ENCODE measurements at places on chromosomes 13 and 19.
A peak's percentile ranks its signal among the peaks of the same experiment; 100 is the strongest.

DNA sequence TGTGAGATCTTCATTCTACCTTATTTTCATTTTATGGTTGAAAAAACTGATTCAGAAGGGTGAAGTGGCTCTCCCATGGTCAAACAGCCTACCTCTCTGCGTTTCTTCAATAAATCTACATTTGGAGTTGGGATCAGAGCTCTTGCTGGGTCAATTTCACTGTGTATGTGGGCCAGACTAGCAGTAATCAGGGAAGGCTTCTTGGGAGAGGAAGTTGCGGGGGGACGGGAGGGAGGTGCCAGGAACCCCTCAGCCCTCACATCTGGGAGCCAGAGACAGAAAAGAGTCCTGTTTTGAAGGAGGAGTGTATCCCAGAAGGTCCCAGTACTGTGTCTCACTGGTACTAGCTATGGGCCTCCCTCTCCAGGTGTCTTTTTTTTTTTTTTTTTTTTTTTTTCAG is 934 bp downstream of the KXD1 start:
- DNase-seq, result no peak

GRCh38 chr19:38970664-38971532 is 4.6 kb downstream of the FBXO17 start:
- DNase-seq, result peak; percentile 11

DNA sequence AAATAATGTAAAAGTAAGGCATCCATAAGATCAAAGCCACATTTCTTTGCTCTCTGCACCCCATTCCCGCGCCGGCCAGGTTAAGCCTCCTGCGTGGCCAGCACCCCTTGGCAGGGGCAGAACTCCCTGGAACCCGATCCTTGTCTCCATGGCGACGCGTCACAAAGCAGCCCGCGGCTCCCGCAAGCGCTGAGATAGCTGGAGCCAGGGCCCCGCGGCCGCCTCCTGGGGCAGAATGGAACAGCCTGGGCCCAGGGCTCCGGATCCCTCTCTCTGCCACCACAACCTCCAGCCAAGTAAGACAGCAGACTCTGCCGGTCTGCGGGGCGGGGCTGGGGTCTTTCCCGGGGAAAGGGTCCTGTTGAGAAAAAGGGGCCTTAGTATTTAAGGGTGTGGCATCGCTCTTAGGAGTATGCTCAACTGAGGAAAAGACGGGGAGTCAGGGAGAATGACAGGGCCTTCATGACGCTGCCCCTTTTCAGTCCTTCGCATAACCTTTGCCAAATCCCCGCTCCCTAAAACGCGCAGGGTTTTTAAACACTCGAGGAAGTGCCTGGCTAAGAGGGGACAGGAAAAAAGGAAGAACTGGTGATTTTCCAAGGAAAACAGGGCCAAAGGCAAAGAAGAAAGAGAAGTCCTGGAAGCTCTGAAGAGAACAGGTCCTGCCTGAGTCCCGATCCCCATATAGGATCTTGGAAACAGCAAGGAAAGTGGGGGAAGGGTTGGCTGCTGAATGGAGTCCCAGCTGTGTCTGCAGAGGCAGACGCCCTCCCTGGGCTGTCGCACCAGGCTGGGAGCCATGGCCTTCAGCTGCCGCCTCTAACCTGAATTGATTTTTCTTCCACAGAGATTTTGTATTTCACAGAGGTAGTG is at the start of gene TEX26:
TSS of gene TEX26 (plus strand) at position 176 of the 873 bp plus-strand sequence. CDS start at position 236, 60 bp downstream.
- no peak for DNase-seq

DNA sequence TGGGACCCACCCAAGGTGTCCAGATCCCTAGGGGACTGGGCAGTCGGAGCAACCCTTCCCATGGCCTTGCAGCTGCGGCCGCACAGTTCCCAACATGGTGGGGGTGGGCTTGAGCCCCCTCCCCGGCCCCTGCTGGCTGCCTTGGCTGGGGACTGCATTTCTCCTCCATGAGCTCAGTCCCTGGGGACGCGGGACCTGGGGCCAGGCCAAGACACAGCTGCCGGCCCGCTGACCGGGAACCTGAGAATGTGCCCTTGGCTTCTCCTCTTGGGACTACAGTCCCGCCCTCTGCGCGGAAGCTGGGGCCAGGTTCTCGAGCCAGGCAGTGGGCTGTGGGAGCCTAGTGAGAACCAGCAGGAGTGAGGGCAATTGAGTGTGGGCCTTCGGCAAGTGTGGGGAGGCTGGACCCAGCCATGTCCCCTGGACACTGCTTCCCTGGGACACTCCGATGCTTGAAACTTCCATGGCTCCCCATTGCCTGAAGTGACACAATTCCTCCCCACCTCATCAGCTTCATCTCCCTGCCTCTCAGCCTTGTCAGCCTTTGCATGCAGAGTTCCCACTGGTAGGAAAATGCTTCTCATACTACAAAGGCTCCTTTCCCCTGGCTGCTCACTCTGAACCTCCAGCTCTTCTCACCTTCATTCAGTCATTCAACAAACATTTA is 13.1 kb upstream of the NOTCH3 start:
- no peak for DNase-seq

- no peak for DNase-seq
These were observed 475.6 kb downstream of the COG6 start for GRCh38 chr13:40130871-40131636.

DNA sequence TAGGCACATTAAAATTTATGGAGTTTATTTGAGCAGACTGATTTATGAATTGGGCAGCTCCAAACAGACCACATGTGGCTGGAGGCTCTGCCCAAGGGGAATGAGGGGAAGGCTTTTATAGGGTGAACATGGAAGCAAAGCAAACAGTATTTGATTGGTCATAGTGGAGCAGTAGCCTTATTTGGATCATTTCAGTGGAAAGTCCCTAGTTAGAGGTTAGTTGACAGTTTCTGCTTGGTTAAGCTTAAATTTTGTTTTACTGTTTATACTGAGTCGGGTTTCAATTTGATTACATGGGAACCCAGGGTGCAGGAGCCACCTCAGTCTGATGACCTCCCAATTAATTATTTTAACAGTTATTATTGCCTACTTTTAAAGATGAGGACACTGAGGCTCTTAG is 140.5 kb downstream of the NDFIP2 start:
- DNase-seq, result no peak

GRCh38 chr13:112957295-112957677 is 11.7 kb upstream of the MCF2L start:
- no peak for DNase-seq

GRCh38 chr13:73000027-73000674 is 58.7 kb upstream of the KLF5 start:
- no peak for DNase-seq

- no peak for DNase-seq
These were observed 4.1 kb upstream of the DLL3 start for GRCh38 chr19:39494661-39495060.

GRCh38 chr19:40416918-40417642 is 3.9 kb upstream of the PRX start:
- DNase-seq, result no peak

DNA sequence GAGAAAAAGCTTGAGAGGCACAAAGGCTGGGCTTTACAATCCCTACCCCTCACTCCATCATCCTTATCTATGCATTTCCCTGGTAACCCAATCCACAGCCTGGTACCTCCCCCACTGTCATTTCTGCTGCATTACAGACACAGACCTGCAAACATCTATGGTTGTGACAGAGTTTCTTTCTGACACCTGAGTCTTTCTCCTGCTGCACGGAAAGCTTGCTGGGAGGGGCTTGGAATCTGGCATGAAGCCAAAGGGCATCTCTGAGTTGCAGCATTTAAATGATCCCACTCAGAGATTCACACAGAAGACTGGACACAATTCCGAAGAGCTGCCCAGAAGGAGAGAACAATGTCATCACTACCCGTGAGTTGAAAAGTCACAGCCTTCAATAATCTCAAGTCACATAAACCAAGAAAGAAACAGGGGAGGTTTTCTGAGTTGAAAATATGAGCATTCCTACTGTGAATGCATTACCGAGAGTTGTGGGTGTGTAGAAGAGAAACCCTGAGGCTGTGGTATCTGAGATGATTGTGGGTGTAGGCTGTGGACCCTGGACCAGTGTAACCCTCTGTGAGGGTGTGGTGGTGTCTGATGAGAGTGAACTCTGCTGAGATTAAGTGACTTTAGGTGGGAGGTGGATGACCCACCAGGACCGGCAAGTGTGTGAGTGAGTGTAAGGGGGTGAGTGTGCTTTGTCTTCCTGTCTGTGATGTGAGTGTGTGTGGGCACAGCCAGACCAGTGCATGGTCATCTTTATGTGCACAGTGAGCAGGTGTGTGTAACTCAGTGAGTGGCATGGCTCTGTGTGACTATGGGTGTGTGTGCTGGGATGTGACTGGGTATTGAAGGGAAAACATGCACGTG is at the start of gene LGALS14:
TSS of gene LGALS14 (plus strand) at position 301 of the 864 bp plus-strand sequence. CDS start at position 349, 48 bp downstream.
- DNase-seq, result no peak

- DNase-seq, result no peak
These were observed 902.2 kb downstream of the GPC5 start for GRCh38 chr13:92300651-92301050.

- DNase-seq, result peak; percentile 4
These were observed 124.6 kb downstream of the COL4A2 start for GRCh38 chr13:110431425-110432294.

DNA sequence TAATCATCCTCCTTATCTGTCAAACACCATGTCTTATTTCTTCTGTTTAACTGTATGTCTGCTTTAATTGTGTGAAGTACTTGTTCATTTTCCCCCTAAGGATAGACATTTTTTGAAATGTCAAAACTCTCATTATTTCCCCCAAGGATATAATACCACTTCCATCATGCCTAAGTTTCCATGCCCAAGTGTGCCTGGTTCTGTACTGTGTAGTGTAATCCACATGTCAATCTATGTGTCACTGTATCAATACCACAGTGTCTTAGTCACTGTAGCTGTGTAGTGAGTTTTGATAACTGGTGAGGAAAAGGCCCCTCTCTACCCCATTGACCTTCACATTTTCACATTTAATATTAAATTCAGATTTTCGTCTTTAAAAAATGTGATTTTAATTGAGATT is 1265.5 kb downstream of the PCDH9 start:
- DNase-seq, result no peak

DNA sequence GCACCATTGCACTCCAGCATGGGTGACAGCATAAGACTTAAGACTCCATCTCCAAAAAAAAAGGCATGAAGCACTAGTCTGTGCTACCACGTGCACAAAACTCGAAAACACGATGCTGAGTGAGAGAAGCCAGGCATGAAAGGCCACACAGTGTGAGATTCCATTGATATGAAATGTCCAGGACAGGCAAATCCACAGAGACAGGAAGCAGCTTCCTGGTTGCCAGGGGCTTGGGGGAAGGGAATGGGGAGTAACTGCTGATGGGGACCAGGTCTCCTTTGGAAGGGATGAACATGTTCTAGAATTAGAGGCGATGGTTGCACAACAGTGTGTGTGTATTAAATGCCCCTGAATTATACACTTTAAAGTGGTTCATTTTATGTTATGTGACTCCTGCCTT is 15.9 kb upstream of the JUND start:
- no peak for DNase-seq
